A549 treated with DMSO at 1 μM for 4 hours (cell line): ENCODE measurements at places on chromosomes 6 and 20. TPM values are rescaled to one million over a fixed set of nuclear protein-coding genes. Genes with fewer than 3 reads are reported as not detected.

Gene NPBWR2
- not detected in 5 replicates for total RNA-seq

Gene SLC13A3
- 0.12 TPM in 1 of 5 replicates, not detected in the others for total RNA-seq

Gene PLCB1
- total RNA-seq: 0.47 to 1.0 TPM (median 0.54 TPM) in 5 replicates

Gene ABHD16B
- total RNA-seq: 0.05 TPM in 1 of 5 replicates, not detected in the others

Gene SNX21
- total RNA-seq: 8.8 to 13.0 TPM (median 11.6 TPM) in 5 replicates

Gene MACROD2
- total RNA-seq: 0.44 to 1.6 TPM (median 0.68 TPM) in 5 replicates

Gene TGM3
- total RNA-seq: 0.07 to 0.11 TPM (median 0.08 TPM) in 3 of 5 replicates, not detected in the others

Gene REM1
- total RNA-seq: 0.13 TPM in 2 of 5 replicates, not detected in the others

Gene PSMF1
- total RNA-seq: 196 to 223 TPM (median 216 TPM) in 5 replicates

Gene TMEM14A
- total RNA-seq: 35.1 to 47.4 TPM (median 40.0 TPM) in 5 replicates
